Activated T-helper 2 cell treated with anti-CD3 and anti-CD28 coated beads, Interferon-gamma antibody, Interleukin-2, Interleukin-4, amounts not matched to agents 10 μg/mL and 5 μg/mL and 100 μg/mL, durations not matched to agents 14 hours and 24 hours and 36 hours (primary cell): ENCODE measurements at places on chromosomes 7 and 10.

- DNase-seq: no peak
Observed at GRCh38 chr10:118977022-118977599, 52.4 kb upstream of the NANOS1 start.

- DNase-seq: no peak
Observed at GRCh38 chr7:5429857-5430611, 6.4 kb upstream of the TNRC18 start.

GRCh38 chr7:122430710-122431109 is 126.2 kb upstream of the FEZF1 start:
- DNase-seq: no peak

DNA sequence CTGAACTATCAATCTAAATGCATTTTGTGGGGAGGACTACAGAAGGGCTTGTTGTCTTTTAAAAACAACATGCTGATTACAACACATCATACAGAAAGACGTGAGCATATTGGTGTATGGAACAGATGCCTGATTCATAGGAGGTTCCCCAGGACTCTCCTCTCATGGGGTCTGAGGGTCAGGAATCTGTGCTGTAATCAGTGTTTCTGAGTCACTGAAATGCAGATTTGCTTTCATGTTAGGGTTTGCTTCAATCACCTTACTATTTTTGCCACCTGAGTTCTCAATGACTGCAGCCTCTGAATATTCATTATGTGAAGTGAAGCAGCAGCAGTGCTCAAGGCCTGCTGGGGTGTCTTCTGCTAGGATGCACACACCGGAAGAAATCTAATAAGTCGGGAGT is 550 bp upstream of the ANK3 start:
- DNase-seq: no peak

DNA sequence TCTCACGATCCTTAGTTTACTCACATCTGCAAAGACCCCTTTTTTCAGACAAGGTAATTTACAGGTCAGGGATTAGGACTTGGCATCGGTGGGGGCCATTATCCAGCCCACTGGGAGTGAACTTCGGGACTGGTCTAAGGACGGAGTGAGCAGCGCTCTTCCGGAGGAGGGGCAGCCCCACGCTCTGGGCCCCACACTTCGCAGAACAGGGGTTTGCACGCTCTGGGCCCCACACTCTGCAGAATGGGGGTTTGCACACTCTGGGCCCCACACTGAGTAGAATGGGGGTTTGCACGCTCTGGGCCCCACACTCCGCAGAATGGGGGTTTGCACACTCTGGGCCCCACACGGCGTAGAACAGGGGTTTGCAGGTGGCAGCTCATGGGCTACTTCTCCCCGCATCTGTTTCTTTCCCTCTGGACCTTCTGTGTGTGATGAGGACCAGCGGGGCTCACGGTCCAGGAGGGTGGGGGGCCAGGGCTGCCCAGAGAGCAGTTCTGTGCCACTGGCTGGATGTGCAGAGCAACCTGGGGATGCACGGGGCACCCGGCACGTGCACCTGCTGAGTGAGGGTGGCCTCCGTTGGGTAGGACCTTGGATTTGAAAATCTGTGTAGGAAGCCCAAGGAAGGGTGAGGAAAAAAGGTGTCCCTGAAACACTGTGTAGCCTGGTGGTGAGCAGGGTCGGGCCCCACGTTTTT is 134.8 kb downstream of the WDR37 start:
- no peak for DNase-seq

GRCh38 chr10:5935628-5936027 is 41.7 kb downstream of the IL15RA start:
- DNase-seq: no peak

DNA sequence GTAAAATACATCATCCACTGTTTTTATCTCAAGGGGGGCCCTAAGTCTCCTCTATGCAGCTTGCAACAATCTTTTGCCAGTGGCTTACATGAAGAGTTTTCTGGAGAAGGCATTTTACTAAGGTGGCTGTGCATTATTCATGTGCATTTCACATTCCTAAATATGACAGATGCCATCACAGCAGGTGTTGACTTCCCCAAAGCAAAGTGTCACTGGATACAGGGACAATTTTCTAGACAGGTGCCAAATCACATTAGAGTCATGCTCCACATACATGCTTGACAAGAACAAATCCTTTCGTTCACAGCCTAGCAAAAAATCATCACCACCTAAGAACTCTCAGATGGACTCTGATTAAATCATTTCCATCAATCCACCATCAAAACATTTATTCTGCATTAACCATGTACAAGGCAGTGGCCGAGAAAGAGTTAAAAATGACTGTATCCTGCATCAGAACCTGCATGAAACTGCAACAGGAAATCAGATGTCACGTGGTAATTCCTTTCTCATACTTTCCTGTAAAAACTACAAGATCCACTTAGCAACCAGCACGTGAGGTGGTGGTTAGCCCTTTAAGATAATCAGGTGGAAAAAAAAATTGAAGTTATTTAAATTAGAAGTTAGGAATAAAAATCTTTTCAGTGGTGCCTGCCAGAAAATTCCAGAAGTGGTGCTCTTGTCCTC is 88.2 kb upstream of the AFAP1L2 start:
- peak; percentile 22 for DNase-seq

- DNase-seq: no peak
Observed at GRCh38 chr10:103915796-103916195, 2.2 kb downstream of the STN1 start.

DNA sequence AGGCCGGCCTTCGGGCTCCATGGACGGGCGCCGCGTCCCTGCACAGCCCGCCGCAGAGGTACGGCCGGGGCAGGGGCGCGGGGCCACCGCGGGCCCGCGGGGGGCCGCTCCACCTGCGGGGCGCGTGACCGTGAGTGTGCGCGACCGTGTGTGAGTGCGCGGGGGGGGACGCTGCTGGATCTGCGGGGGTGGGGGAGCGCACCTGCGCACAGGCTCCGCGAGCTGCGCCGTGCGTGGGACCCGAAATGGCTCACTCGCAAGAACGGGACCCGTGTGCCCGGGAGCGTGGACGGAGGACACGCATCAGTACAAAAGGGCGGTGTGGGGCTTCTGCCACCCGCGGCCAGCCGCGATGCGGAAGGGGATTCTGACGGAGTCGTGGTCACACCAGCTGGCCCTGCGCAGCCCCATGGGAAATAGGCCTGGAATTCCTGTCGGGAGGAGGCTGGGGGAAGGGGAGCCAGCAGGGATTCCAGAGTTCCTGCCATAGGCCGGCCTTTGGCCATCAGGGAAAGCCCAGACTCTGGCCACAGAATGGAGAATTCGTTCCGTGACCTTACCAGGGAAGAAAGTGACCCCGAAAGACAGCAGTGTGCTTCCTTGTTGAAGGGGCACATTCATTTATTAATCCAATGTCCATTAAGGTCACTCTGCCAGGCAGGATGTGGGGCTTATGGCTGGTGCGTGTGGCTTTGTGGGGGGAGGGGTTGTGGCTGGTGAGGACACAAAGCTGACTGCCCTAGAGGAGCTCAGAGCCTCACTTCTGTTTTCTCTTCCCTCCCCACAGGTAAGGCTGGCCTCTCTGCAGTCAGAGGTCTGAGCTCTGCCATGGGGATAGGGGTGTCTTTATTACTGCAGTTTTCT is 494 bp downstream of the REPIN1 start:
- no peak for DNase-seq

GRCh38 chr10:62083412-62084267 is 182.1 kb downstream of the ARID5B start:
- no peak for DNase-seq

DNA sequence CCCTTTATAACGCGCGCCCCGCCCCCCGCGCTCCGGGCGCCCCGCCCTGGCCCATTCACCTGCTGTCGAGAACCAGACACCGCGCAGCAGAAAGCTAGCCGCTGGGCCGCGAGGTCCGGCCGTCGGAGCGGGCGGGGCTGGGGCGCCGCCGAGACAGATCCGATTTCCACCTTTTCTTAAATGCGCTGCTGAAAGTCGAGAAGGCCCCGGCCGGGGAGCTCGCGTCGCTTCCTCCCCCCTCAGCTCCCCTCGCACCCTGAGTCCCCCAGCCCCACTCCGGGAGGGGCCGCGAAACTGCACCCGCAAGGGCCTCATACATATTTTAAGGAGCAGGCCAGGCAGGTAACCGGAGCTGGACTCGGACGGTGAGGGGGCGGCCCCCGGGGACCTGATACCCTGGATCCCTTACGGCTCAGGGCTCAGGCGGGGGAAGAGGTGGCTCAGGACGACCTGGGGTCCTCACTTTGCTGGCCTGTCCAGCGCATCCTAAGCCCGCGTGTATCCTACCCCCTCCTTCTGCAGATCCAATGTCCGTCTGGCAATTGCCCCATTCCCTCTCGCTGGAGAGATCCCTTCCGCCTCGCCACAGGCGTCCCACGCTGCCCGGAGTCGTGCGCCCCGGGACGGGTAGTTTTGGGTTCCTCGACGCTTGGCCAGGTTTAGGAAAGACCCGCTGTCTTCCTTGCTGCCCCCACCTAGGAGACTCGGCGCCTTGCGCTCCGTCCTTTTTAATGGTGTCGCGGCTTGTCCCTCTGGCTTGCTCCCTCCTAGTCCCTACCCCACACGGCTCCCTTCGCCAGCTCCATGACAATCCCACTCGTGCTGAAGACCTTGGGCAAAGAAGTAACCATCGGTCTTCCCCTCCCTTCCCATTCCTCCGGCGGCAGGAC is 170.6 kb downstream of the UBE2H start:
- no peak for DNase-seq

- DNase-seq: no peak
Observed at GRCh38 chr7:31108097-31108657, 56.1 kb downstream of the ADCYAP1R1 start.
